Tibial nerve (tissue), 4 donors: ENCODE measurements at places on chromosomes 2 and 18.
A peak's percentile ranks its signal among the peaks of the same experiment; 100 is the strongest.

GRCh38 chr2:140185076-140185475 is 1404.9 kb upstream of the NXPH2 start:
- no peak for DNase-seq

DNA sequence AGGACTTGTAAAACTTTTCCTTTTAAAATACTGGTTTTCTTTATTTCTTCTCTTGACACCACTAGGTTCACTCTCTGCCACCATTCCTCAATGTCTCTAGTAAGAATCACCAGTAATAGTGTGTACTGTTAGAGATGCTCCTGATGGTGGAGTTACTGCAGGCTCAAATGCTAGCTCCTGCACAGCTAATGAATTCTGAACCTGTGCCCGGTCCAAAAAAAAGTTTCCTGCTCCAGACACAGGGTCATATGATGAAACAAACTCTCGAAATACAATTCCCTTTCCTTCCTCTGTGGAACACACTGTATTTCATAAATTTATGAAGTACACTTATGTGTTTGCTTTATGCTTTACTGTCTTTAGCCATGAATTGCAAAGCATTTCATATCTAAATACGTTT is 19.2 kb downstream of the PMS1 start:
- DNase-seq, result no peak

DNA sequence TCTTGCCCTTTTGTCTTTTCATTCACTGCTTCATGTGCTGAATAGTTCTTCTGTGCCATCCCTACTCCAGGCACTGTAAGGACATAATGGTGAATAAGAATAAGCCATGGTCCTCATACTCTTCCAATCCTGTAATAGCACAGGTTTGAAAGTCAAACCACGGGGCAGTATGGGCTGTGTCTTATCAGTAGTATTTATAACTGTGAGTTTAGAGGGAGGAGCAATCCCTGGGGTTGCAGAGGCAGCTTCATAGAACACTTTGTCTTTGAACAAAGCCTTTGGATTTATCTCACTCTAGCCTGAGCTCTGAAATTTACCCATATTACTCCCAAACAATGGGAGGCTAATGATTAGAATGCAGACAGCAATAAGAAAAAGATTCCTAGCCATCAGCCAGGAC is 30.2 kb upstream of the ALK start:
- no peak for DNase-seq

DNA sequence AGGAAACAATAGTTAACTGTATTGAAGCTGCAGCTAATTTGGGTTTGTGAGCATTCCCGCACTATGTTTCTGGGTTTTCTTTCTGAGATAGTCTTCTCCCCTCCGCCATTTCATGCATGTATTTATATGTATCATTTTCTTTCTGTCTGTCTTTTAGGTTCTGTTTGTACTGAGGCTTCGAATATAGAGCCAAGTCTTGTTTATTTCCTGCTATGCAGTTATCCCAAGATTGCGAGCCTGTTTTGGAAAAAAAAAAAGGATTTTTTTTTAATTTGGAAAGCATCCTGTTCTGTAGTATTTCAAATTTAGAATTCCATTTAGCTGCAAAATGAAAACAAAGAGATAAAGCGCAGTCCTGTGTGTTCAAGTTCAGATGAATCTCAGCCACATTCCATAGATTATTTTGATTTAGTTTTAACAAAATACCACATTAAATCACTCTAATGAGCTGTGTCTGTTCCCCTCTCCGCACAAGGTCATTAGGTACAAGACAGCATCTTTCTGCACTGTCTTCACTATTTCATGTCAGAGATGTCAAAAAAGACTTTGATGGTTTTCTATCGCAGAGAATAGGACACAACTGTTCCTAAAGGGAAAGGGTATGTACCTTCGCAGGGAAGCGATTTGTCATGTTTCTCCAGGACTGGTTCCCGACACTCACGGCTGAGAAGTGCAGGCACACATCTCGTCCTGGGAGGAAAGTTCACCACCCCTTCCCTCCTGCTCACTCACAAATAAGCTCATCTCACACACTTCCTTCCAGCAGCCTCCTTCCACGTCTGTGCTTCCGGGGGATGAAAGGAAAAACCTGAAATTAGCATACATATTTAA is 443.4 kb downstream of the ZNF516 start:
- no peak for DNase-seq

DNA sequence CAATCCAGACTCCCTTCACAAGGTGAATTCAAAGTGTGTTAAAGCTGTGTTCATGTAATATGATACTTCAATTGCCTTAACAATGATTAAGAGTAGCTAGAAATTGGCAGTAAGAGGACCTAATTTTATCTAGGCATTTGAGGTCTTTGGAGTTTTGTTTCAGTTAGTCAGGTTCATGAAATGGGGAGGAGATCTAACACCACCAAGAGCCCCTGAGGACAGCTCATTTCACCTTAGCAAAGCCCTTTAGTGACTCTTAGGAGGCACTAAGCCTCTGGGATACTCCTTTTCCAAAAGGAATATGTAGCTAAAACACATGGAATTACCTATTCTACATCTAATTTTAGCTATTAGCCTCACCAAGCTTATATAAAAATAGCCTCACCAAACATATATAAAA is 716.5 kb upstream of the RAB6C start:
- no peak for DNase-seq

DNA sequence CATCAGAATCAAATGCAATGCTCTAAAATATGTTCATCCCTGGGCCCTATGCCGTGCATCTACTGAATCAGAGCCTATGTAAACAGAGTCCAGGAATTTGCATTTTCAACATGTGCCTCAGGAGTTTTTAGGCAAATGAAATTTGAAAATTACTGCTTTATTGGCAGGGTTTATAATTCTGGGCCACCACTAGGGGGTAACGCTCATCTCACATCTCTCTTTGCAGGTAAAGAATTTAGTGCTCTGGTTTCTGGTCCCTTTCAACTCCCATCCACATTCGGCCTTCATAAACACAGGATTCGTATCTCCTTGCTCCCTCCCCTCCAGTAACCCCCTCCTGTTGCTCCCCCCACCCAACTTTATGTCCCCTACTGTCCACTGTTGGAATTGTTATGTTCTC is 49.3 kb downstream of the LYPD6B start:
- no peak for DNase-seq

- DNase-seq, result no peak
Measured at GRCh38 chr2:14861181-14861580, 228.7 kb downstream of the LRATD1 start.

GRCh38 chr2:62431512-62431911 is 74.5 kb downstream of the TMEM17 start:
- no peak for DNase-seq

- no peak for DNase-seq
Measured at GRCh38 chr2:237967463-237967951, 693 bp downstream of the UBE2F start.

DNA sequence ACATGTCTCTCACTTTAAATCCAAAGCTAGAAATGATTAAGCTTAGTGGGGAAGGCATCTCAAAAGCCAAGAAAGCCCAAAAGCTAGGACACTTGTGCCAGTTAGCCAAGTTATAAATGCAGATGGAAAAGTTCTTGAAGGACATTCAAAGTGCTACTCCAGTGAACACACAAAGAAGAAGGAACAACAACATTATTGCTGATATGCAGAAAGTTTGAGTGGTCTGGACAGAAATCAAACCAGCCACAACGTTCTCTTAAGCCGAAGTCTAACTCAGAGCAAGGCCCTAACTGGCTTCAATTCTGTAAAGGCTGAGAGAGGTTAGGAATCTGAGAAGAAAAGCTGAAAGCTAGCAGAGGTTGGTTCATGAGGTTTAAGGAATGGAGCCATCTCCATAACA is 49.0 kb downstream of the PPP4R1 start:
- no peak for DNase-seq

DNA sequence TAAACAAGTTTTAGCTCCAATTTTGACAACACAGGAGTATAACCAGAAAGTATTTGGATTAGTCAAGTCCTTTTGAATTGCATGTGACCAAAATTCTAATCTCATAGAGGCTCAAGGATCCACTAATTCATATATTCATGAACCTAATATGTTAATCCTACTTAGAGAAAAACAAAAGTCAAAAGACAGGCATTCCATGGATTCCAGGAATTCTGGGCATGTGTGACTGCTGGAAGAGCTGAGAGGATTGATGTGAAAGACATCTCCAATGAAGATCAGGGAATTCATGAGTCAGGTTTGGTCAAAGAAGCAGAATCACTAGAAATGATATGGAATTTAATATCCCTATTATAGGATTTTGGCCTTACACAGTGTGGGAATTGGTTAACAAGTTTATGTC is 1494.6 kb upstream of the DDX18 start:
- no peak for DNase-seq

DNA sequence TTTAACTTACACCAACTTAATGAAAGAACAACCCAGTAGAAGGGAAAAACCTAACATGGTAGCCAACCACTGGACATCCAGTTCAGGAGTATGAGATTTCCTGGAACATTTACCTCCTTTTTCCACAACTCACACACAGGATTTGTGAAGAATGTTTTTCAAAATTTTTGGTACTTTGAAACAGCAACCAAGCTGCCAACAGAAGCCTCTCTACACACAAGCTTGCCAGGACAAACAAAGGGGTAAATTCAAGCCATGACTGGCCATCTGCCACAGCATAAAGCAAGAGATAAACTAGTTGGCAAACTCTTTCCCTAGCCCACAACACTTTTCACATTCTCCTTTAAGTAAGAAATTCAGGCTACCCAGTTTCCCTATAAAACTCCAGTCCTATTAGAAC is 21.4 kb downstream of the MGAT4A start:
- no peak for DNase-seq

- DNase-seq, result no peak
Measured at GRCh38 chr2:185274718-185275484, 463.7 kb upstream of the FSIP2 start.

- DNase-seq, result no peak
Measured at GRCh38 chr2:120613742-120614571, 121.7 kb upstream of the GLI2 start.

DNA sequence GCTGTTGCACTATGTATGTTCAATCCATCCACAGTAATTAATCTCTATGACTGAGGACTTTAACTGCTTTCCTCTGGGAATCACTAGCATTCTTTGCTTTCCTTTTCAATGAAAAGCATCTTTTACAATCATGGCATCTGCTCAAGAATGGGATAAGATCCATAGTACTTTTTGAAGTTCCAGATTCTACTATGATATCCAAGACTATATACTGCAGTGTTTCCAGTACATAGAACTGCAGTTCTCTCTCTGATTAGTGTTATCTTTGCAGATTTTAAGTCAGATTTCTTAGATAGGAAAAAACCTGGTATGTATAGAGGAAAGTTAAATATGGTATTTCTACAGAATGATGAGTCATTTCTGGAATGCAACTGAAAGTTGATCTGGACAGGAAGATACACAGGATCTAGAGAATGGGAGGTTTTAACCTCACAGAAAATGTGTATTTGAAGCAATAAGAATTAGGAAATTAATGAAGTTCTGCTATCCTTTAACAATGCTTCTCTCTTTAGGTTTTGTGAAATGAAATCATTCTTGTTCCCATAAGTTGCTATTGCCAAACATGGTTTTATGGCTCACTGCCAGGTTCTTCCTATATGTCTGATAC is 670.7 kb downstream of the ERBB4 start:
- DNase-seq, result no peak

DNA sequence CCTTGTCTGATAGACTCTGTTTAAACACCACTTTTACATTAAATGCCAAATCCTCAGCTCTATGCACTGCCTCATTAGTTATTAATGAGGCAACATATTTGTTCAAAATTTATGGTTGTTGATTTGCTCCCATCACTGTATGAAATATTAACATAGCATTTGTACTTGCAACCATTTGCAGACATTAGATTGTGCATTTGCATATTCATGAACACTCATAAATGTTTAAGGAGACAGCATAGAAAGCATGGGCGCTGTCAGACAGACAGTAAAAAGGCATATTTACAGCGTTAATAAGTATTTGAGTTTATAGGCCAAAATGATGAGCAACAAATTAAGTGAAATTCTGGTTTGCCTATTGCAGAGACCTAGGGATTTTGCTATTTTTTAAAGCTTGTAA is 502.3 kb downstream of the TXNL1 start:
- DNase-seq, result no peak

- no peak for DNase-seq
Measured at GRCh38 chr18:68611311-68611710, 103.6 kb downstream of the TMX3 start.

- no peak for DNase-seq
Measured at GRCh38 chr2:172461591-172462372, 34.4 kb downstream of the ITGA6 start.

- peak; percentile 86 for DNase-seq
Measured at GRCh38 chr2:222993920-222994650, 57.9 kb upstream of the KCNE4 start.

- DNase-seq, result no peak
Measured at GRCh38 chr2:25960920-25961319, 21.4 kb downstream of the KIF3C start.

DNA sequence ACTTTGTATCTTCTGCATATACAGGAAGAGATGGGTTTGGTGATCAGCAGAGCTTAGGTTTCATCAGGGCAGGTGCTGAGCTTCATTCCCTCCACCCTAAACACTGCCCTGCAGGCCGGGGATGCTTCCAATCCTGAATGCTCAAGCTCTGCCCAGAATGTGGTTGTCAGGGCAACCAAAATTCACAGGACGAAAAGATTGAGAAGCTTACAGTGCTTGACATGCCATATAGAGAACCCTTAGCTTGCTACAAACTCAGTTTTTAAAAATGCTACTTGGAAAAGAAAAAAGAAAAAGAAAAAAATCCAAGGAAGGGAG is 65.6 kb downstream of the SH3RF3 start:
- DNase-seq, result no peak

- DNase-seq, result no peak
Measured at GRCh38 chr18:2978661-2979106, 34.3 kb downstream of the LPIN2 start.

DNA sequence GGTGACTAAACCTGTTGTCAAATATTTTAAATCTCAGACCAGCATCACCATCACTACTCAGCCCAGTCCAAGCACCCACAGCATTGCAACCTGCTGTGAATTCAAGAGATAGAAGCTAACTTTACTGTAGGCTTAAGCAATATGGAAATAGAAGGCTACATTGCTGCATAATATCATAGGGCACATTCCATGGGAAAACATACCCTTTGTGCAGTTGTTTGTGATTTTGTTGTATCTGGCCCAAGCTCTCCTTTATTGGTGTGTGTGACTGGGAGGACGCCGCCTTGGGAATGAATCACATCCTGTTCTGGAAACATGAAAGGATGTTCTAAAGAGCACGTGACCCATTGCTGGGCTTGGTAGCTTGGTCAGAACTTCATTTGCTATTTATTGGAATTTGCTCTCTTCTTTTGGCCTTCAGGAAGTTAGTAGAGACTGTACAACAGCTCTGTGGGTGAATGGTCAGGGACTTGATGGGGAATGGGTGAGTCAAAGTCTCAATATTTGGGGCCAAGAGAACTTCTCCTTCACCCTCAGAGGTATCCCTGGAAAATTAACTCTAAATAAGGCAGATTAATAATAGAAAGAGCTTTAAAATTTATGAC is 106.8 kb upstream of the SERPINE2 start:
- no peak for DNase-seq

- no peak for DNase-seq
Measured at GRCh38 chr2:164910101-164910899, 45.0 kb downstream of the SLC38A11 start.

- DNase-seq, result no peak
Measured at GRCh38 chr2:76498360-76498759, 787.6 kb upstream of the GCFC2 start.
